ENCODE measurements at places on chromosomes 4 and X.

DNA sequence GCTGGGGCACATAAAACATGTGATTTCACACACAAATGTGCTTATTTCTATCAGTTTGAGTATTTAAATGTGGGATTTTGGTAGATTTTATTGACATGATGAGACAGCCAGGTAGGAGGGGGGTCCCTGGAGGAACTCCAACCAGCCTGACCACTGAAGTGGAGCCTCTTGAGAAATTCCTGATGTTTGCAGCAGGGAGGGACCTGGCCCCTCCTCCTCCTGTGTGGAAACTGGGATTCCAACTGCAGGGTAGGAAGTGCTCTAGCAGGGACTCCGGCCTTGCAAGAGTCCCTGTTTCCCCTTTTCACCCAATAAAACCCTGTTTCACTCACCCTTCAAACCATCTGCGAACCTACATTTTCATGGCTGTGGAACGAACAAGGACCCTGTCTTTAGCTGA, 2224.0 kb upstream of the AGA start:
- H3K4me1 ChIP-seq = no peaks in the 10 kb centered on the region
- H3K4me3 ChIP-seq = no peak overlapping the region
- H3K36me3 ChIP-seq = no peaks in the 10 kb centered on the region
- no peaks in the 10 kb centered on the region for H3K27me3 ChIP-seq
- no peak for DNase-seq
- no peak overlapping the region for H3K27ac ChIP-seq

DNA sequence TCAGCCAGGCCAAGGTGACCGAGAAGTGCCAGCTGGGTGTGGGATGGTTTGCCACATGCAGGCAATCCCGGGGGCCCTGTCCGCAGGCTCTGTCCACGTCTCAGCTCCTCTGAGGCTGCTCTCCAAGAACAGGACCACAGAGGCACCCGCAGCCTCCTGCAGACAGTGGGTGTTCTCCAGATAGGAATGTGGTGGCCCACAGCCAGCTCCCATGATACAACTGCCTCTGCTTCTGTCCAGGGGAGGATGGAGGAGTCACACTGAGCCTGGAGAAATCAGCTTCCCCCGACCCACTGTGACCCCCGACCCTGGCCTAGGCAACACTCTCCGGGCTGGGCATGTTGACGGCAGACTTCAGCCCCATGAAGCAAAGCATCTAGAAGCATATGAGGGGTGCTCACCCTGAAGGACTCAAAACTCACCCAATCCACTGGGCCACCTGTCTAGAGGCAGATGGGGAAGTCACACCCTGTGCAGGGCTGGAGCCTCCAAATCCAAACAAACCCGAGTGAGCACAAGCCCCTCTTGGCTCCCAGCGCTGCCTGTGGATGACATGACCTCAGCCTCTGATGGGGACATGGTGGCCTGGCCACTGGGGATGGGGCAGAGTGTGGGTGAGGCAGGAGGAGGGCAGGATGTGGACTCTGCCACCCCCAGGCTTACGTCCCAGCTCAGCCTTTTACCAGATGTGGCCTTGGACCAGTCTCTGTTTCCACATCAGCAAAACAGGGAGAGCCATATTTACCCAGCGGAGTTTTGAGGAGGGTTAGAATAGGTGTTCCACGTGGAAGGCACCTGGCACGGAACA, 102.3 kb downstream of the PSAPL1 start:
- H3K4me1 ChIP-seq = peaks cover 8% of the 10 kb centered on the region
- no peaks in the 10 kb centered on the region for H3K27me3 ChIP-seq
- H3K36me3 ChIP-seq = no peaks in the 10 kb centered on the region
- DNase-seq = no peak

GRCh38 chr4:100257567-100257966, 67.3 kb upstream of the DDIT4L start:
- no peaks in the 10 kb centered on the region for H3K4me1 ChIP-seq
- H3K4me3 ChIP-seq = no peak overlapping the region
- no peaks in the 10 kb centered on the region for H3K36me3 ChIP-seq
- H3K27me3 ChIP-seq = no peaks in the 10 kb centered on the region

DNA sequence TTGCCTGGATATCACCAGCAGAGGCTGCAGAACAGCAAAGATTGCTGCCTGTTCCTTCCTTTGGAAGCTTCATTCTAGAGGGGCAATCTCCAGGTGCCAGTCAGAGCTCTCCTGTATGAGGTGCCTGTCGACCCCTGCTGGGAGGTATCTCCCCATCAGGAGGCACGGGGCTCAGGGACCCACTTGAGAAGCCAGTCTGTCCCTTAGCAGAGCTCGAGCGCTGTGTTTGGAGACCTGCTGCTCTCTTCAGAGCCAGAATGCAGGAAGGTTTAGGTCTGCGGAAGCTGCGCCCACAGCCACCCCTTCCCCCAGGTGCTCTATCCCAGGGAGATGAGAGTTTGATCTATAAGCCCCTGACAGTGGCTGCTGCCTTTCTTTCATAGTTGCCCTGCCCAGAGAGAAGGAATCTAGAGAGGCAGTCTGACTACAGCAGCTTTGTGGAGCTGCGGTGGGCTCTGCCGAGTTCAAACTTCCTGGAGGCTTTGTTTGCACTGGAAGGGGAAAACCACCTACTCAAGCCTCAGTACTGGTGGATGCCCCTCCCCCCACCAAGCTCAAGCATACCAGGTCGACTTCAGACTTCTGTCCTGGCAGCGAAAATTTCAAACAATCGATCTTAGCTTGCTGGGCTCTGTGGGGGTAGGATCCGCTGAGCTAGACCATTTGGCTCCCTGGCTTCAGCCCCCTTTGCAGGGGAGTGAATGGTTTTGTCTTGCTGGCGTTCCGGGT, 57.9 kb downstream of the DKK2 start:
- H3K27me3 ChIP-seq = no peaks in the 10 kb centered on the region
- no peak overlapping the region for H3K27ac ChIP-seq
- no peaks in the 10 kb centered on the region for H3K4me1 ChIP-seq

- no peaks in the 10 kb centered on the region for H3K4me1 ChIP-seq
- no peaks in the 10 kb centered on the region for H3K27me3 ChIP-seq
- no peaks in the 10 kb centered on the region for H3K36me3 ChIP-seq
- DNase-seq = no peak
These were observed 39.4 kb upstream of the WDFY3 start for GRCh38 chr4:85005865-85006377.

- no peaks in the 10 kb centered on the region for H3K27me3 ChIP-seq
- H3K4me1 ChIP-seq = no peaks in the 10 kb centered on the region
- no peak overlapping the region for H3K27ac ChIP-seq
- H3K4me3 ChIP-seq = no peak overlapping the region
- DNase-seq = no peak
- H3K36me3 ChIP-seq = no peaks in the 10 kb centered on the region
These were observed 31.8 kb downstream of the NAA11 start for GRCh38 chr4:79294064-79294463.

- no peak overlapping the region for H3K4me3 ChIP-seq
- no peaks in the 10 kb centered on the region for H3K4me1 ChIP-seq
- H3K27me3 ChIP-seq = no peaks in the 10 kb centered on the region
These were observed 517.0 kb downstream of the SPRY1 start for GRCh38 chr4:123913598-123913997.

- no peak overlapping the region for H3K27ac ChIP-seq
- DNase-seq = no peak
- H3K36me3 ChIP-seq = no peaks in the 10 kb centered on the region
- no peak overlapping the region for H3K4me3 ChIP-seq
- H3K4me1 ChIP-seq = no peaks in the 10 kb centered on the region
These were observed 102.8 kb downstream of the FRMPD4 start for GRCh38 chrX:12241026-12241425.
